Activated T-cell treated with anti-CD3 and anti-CD28 coated beads for 4 hours (primary cell): ENCODE measurements at places on chromosomes 7 and 10.

- DNase-seq = no peak
Measured at GRCh38 chr7:142809671-142810070, 38.9 kb downstream of the PRSS2 start.

DNA sequence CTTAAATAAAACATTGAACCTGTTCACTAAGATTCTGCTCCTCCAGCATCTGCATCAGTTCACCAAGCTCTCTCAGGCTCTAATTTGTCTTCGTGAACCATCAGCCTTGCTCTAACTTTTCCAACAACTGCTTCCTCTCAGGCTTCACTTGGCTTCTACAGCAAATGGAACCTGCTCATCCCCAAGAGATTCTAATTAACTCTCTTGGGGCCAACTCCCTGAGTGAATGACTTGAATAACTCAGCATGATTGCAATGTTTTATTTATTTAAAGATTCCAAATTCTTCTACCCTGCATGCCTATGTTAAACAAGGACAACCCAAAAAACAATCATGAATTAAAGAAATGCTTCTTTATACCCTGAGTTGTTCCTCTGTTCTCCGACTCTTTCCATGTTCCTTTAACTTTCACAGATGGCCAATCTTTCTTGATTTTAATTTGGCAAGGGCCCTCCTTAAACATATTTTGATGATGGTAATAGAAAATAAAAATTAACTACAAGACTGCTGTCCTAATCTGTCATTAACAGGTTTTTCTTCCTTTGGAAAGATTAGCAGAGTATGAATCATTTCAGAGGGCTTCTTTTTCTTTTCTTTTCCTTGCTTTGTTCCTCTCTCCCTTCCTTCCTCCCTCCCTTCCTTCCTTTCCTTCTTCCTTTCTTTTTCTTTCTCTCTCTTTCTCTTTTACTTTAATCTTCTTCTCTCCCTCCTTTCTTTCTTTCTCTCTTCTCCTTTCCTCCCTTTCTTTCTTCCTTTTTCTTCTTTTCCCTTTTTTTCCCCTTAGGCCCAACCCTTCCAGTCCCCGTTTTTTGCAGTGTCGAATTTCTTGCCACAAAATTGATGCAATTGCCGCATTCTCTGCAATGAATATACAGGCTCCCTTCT is 195.0 kb upstream of the RHOBTB1 start:
- no peak for DNase-seq

GRCh38 chr7:43198599-43199090 is 86.2 kb downstream of the HECW1 start:
- DNase-seq = no peak

DNA sequence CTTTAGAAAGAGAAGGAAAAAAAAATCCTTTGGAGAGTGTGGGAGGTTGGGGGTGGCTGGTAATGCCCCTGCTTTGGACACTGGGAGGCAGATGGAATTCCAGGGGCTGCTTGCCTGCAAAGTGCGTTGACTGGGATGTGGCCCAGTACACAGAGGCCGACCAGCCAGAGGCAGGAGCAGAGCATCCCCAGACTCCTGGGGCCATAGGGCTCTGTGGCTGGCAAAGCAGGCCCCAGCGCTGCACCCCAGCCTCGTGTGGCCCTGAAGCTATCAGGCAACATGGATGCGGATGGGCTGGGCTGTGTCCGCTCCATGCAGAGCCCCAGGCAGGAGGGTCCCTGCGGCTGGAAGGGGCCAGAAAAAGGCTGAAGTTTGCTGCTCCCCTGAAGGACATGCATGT is 361.6 kb upstream of the FZD8 start:
- DNase-seq = no peak

GRCh38 chr7:69676247-69676646 is 78.0 kb downstream of the AUTS2 start:
- DNase-seq = no peak

- no peak for DNase-seq
Measured at GRCh38 chr10:120599200-120599724, 142.2 kb downstream of the PLPP4 start.

GRCh38 chr10:90399782-90400181 is 458.1 kb downstream of the HTR7 start:
- DNase-seq = no peak

DNA sequence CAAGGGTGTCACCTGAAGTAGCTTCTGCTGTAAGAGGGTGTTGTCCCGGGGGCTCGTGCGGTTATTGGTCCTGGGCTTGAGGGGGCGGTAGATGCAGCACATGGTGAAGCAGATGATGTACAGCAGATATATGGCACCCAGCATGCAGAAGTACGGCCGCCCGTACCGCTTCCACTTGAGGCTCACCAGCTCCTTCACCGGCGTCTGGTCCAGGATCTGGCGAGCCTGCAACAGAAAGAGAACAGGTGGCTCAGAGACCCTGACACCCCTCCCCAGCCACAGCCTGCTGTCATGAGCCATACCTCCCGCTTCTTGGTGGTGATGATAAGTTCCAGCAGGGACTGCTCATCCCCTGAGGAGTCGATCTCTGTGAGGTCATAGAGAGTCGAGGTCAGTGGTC is 10.1 kb downstream of the TRPV6 start:
- DNase-seq = no peak

- DNase-seq = no peak
Measured at GRCh38 chr7:36814311-36814710, 90.0 kb upstream of the AOAH start.

GRCh38 chr7:88480896-88481295 is 174.2 kb upstream of the STEAP4 start:
- no peak for DNase-seq

GRCh38 chr10:77510294-77510693 is 127.3 kb downstream of the KCNMA1 start:
- DNase-seq = no peak

DNA sequence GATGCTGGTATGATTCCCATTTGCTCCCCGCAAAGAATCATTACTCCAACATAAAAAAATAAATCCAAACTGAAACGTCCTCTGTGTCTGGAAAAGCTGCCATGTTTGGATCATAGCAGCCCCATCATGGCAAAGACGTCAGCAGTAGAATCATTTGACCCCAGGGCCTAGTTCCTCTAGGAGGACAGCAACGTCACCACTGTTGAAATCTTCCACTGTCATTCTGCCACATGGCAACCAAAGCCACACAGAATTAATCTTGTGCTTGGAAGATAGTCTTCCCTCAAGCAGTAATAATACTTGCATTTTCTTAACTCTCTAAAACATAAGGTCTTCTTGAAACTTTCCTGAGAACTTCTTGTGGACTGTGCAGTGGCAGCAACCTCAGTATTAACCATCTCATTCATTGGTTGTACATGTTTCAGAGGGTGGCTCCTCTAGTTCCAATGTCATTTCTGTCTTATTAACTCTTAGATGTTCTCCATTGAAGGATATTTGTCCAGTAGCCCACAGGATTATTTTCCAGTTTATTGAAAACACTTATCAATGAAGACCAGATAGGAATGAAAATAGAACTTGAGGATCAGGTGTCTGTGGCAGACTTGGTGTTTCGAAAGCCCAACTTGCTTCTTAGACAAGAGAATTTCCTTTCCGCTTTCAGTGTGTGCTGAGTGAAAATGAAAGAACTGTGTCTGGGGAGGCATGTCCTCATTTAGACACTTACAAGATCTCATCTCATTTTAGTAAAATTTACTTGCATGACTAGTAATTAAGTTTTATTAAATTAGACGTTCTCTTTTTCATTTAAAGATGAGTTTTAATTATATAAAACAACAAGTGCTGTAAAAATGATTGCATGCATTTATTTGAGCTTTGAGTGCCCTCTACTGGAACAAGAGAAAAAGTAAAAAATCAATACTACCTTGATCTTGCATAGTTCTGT is 28.9 kb upstream of the INHBA start:
- no peak for DNase-seq

- no peak for DNase-seq
Measured at GRCh38 chr10:3085785-3086567, 18.6 kb downstream of the PFKP start.

GRCh38 chr10:78520737-78521430 is 487.2 kb downstream of the RPS24 start:
- DNase-seq = no peak

DNA sequence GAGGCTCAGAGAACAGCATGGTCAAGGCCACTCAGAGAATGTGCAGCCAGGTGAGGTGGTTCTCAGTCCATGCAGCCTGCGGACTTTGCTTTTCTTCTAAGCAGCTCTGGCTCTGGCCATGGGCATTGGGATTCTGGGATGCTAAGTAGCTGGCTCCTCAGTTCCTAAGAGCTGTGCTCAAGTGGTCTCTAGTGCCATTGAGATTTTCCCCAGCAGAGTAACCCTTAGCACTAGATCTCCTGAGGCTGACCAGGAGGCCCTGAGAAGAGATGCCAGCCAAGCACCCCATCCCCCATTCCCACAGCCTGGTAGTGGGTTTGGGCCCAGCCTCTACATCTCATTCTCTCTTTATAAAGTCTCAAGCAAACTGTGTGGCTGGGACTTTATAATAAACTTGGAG is 77.1 kb downstream of the KCNMA1 start:
- DNase-seq = no peak

DNA sequence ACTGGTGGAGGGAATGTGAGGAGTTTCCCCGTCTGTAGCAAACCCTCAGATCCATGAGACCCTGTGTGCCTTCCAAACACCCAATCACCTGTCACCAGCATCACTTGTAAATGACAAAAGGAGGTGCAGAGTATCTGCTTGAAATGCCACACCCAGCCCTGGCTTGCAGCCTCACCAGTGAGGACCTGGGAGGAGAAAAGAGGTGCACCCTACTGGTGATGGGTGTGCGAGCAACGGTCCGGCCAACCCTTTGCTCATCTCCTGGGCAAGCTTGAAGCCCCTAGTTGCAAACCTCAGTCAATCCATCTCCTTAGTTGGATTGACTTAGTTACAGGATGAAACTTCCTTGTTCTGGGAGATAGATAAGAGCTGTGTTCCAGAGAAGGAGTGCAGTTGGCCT is 62.4 kb upstream of the WAPL start:
- no peak for DNase-seq

GRCh38 chr10:117391436-117392205 is 16.4 kb upstream of the PDZD8 start:
- no peak for DNase-seq
